Kidney (tissue), 22 donors: ENCODE measurements at places on chromosomes 3 and 15. TPM values are rescaled to one million over a fixed set of nuclear protein-coding genes. Genes with fewer than 3 reads are reported as not detected.

- H3K4me3 ChIP-seq, result no peak overlapping the region
- no peak overlapping the region for H3K27ac ChIP-seq
- no peaks in the 10 kb centered on the region for H3K27me3 ChIP-seq
- no peak for DNase-seq
- no peaks in the 10 kb centered on the region for H3K36me3 ChIP-seq
Observed at GRCh38 chr15:61725251-61725650, 335.0 kb downstream of the VPS13C start.

- H3K36me3 ChIP-seq, result no peaks in the 10 kb centered on the region
- no peak overlapping the region for H3K27ac ChIP-seq
- no peaks in the 10 kb centered on the region for H3K4me1 ChIP-seq
Observed at GRCh38 chr3:30832961-30833575, 61.4 kb downstream of the GADL1 start.

GRCh38 chr15:45134682-45135604 lies 5.1 kb downstream of the DUOX1 start:
- H3K36me3 ChIP-seq, result no peaks in the 10 kb centered on the region
- H3K27me3 ChIP-seq, result peaks cover 13% of the 10 kb centered on the region
- peak; percentile 54 for DNase-seq
- H3K27ac ChIP-seq, result no peak overlapping the region
- no peak overlapping the region for H3K4me3 ChIP-seq
- peaks cover 4% of the 10 kb centered on the region for H3K4me1 ChIP-seq

DNA sequence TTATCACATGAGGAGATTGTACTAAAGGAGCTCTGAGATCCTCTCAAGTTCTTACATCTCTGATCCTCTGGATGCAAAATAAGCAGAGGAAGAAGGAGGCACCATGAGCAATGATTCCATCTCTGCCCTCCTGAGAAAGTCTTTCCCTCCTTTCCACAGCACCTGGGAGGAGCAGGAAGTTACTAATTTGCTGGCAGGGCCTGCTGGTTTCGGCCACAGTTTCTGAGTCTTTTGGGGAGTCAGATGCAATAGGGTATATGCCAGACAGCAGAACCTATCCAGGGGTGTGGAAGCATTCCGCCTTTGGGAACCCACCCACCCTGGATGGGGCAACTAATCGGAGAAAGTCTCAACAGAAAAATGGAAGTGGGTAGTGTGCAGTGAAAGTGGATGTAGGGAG lies 38.5 kb upstream of the SPTSSB start:
- no peak for DNase-seq
- H3K36me3 ChIP-seq, result no peaks in the 10 kb centered on the region
- no peak overlapping the region for H3K27ac ChIP-seq
- H3K27me3 ChIP-seq, result no peaks in the 10 kb centered on the region
- no peaks in the 10 kb centered on the region for H3K4me1 ChIP-seq

GRCh38 chr15:75123395-75123794 lies 78.3 kb upstream of the C15orf39 start:
- no peaks in the 10 kb centered on the region for H3K4me1 ChIP-seq
- no peaks in the 10 kb centered on the region for H3K27me3 ChIP-seq
- no peak for DNase-seq
- H3K36me3 ChIP-seq, result no peaks in the 10 kb centered on the region
- no peak overlapping the region for H3K27ac ChIP-seq

DNA sequence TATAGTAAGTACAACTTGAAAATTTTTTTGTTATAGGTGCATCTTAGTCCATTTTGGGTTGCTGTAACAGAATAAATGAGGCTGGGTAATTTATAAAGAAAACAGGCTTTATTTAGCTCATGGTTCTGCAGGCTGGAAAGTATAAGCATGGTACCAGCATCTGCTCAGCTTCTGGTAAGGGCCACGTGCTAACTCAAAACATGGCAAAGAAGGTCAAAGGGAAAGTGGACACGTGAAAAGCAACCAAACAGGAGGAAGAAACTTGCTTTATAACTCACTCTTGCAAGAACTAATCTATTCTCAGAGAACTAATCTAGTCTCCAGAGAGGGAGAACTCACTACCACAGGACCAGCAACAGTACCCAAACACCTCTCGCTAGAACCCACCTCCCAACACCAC lies 9.1 kb downstream of the HDGFL3 start:
- DNase-seq, result no peak
- no peaks in the 10 kb centered on the region for H3K36me3 ChIP-seq
- no peaks in the 10 kb centered on the region for H3K27me3 ChIP-seq
- H3K4me3 ChIP-seq, result no peak overlapping the region
- no peaks in the 10 kb centered on the region for H3K4me1 ChIP-seq
- no peak overlapping the region for H3K27ac ChIP-seq

DNA sequence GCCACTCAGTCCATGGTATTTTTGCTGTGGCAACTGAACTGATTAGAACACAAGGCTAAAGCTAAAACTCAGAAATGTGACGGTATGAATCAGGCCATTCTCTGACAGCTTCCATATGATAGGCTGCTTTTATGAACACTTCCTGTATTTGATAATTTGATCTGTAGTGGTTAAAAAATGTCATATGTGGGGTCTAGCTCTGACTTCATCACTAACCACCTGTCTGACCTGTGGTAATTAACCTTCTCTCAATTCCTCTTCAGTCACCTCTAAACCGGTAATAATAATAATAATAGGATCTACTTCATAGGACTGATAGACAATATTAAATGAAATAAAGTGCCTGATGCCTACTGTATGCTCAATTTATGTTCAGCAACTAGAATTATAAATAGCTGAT lies 223.2 kb downstream of the MBNL1 start:
- no peaks in the 10 kb centered on the region for H3K36me3 ChIP-seq
- no peak overlapping the region for H3K4me3 ChIP-seq
- H3K27me3 ChIP-seq, result no peaks in the 10 kb centered on the region
- no peak overlapping the region for H3K27ac ChIP-seq
- DNase-seq, result no peak
- H3K4me1 ChIP-seq, result no peaks in the 10 kb centered on the region

- H3K27me3 ChIP-seq, result no peaks in the 10 kb centered on the region
- H3K27ac ChIP-seq, result no peak overlapping the region
- H3K4me1 ChIP-seq, result no peaks in the 10 kb centered on the region
- DNase-seq, result no peak
Observed at GRCh38 chr3:40243056-40243455, 66.5 kb upstream of the EIF1B start.

The TPM1 gene
- polyA plus RNA-seq, result 252 TPM

The MST1R gene
- 0.30 TPM for polyA plus RNA-seq

The ABHD17C gene
- 20.6 TPM for polyA plus RNA-seq

The SH2D7 gene
- not detected for polyA plus RNA-seq
